ENCODE measurements at places on chromosomes 7 and 10. TPM values are rescaled to one million over a fixed set of nuclear protein-coding genes. Genes with fewer than 3 reads are reported as not detected.
A peak's percentile ranks its signal among the peaks of the same experiment; 100 is the strongest.

The STK17A gene
- 11.5 TPM for total RNA-seq

The TUBB8 gene
- total RNA-seq, result not detected

The ADAMTS14 gene
- total RNA-seq, result not detected

The CAMK1D gene
- 6.8 TPM for total RNA-seq

The LMOD2 gene
- total RNA-seq, result not detected

The FAM13C gene
- total RNA-seq, result 22.7 TPM

The SFRP4 gene
- total RNA-seq, result 45.7 TPM

The THSD7A gene
- total RNA-seq, result 10.4 TPM

The MYPN gene
- not detected for total RNA-seq

The OR2A5 gene
- not detected for total RNA-seq

The LRRC18 gene
- not detected for total RNA-seq

The GPR15LG gene
- total RNA-seq, result not detected

GRCh38 chr7:117051808-117052207, 98.5 kb downstream of the ST7 start:
- H3K27ac ChIP-seq, result no peak overlapping the region
- no peak for DNase-seq
- no peaks in the 10 kb centered on the region for H3K36me3 ChIP-seq
- H3K4me3 ChIP-seq, result no peak overlapping the region
- no peaks in the 10 kb centered on the region for H3K27me3 ChIP-seq

- H3K27me3 ChIP-seq, result no peaks in the 10 kb centered on the region
- DNase-seq, result no peak
- no peaks in the 10 kb centered on the region for H3K4me1 ChIP-seq
- H3K4me3 ChIP-seq, result no peak overlapping the region
- H3K36me3 ChIP-seq, result no peaks in the 10 kb centered on the region
- H3K27ac ChIP-seq, result no peak overlapping the region
Measured at GRCh38 chr10:5720182-5720581, 35.5 kb downstream of the TASOR2 start.

GRCh38 chr7:54687462-54688212, 71.4 kb downstream of the SEC61G start:
- no peak for DNase-seq
- H3K27me3 ChIP-seq, result no peaks in the 10 kb centered on the region
- no peak overlapping the region for H3K27ac ChIP-seq

DNA sequence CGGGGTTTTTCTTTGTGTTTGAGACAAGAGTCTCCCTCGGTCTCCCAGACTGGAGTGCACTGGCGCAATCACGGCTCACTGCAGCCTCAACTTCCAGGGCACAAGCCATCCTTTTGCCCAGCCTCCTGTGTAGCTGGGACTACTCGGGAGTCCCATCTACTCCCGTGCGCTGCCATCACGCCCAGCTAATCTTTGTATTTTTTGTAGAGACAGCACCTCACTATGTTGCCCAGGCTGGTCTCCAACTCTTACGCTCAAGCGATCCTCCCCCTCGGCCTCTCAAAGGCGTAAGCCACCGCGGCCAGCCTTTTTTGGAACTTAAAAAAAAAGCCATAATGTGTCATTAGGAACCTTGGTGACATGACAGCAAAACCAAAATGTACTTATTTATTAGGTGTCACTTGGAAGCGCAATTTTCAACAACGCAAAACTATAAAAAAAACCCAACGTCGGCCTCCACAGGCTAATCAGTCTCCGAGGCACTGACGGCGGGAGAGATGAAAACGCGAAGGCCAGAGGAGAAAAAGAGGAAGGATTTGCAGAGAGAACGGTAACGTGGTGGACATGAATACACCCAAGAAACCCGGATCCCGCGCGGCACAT, 911 bp upstream of the HNRNPH3 start:
- H3K27ac ChIP-seq, result peak overlapping the region; percentile 94
- H3K36me3 ChIP-seq, result no peaks in the 10 kb centered on the region
- H3K4me1 ChIP-seq, result peaks cover 9% of the 10 kb centered on the region
- H3K27me3 ChIP-seq, result no peaks in the 10 kb centered on the region
- peak; percentile 63 for DNase-seq

DNA sequence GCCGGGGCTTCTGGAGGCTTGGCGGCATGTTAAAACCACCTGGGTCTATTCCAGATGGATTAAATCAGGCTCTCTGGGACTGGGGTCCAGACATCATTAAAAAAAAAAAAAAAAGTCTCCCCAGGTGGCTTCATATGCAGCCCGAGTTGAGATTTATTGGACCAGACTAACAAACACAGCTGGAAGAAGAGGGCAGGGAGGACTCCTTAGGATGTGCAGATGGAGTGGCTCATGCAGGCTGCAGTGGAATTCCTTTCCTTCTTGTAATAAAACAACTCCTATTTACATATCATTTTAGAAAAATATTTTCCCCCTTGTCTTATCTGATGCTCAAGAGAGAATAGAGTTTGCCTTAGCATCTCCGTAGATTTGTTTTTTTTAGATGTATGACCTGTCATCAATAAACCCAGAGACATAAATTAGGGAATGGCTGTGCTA, 238.1 kb downstream of the CAMK1D start:
- peaks cover 1% of the 10 kb centered on the region for H3K4me1 ChIP-seq
- no peak for DNase-seq
- H3K27ac ChIP-seq, result no peak overlapping the region
- H3K4me3 ChIP-seq, result no peak overlapping the region
- no peaks in the 10 kb centered on the region for H3K27me3 ChIP-seq
- no peaks in the 10 kb centered on the region for H3K36me3 ChIP-seq

GRCh38 chr7:4556868-4557793, 125.0 kb upstream of the FOXK1 start:
- H3K36me3 ChIP-seq, result no peaks in the 10 kb centered on the region
- H3K27ac ChIP-seq, result no peak overlapping the region
- no peaks in the 10 kb centered on the region for H3K4me1 ChIP-seq
- no peak for DNase-seq
- no peaks in the 10 kb centered on the region for H3K27me3 ChIP-seq

GRCh38 chr7:101659706-101660105, 30.6 kb upstream of the MYL10 start:
- H3K27me3 ChIP-seq, result no peaks in the 10 kb centered on the region
- no peak overlapping the region for H3K4me3 ChIP-seq
- H3K36me3 ChIP-seq, result no peaks in the 10 kb centered on the region
- no peak overlapping the region for H3K27ac ChIP-seq
- DNase-seq, result no peak

DNA sequence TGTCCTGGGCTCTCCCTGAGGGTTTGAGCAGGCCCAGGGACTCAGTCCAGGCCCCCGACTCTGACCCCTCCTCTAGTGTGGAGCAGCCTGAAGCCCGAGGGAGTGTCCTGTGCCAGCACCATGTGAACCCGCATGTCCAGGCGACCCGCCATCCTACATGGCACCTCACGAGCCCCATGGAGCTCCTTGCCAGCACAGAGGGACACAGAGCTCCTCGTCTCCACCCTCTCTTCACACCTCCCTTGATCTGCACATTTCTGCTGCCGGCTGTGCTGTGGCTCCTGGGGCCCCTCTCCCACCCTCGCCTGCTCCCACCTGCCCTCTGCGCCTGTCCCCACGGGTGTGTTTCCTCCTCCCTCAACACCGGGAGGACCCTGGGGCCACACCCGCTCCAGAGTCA, 103.5 kb downstream of the ADARB2 start:
- no peaks in the 10 kb centered on the region for H3K4me1 ChIP-seq
- no peaks in the 10 kb centered on the region for H3K27me3 ChIP-seq
- no peaks in the 10 kb centered on the region for H3K36me3 ChIP-seq

DNA sequence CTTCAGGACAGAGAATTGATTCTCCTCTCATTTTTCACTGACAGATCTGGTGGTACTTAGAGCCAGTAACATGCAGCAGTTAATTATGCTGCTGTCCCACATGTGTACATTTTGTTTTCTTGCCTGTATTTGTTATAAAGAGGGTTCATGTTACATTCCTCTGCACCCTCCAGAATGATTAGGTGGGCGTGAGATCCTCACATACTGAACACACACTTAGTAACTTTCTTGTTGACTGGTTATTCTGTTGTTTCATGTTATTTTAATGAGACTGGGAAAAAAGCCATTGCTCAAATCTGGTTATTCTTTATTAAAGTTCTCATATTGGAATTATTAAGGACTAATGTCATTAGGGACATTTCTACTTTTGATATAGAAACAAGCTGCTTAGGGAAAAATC, 409.1 kb downstream of the SDK1 start:
- no peak overlapping the region for H3K4me3 ChIP-seq
- no peaks in the 10 kb centered on the region for H3K4me1 ChIP-seq
- no peak for DNase-seq

- H3K4me3 ChIP-seq, result no peak overlapping the region
- H3K27me3 ChIP-seq, result no peaks in the 10 kb centered on the region
- no peak overlapping the region for H3K27ac ChIP-seq
- H3K36me3 ChIP-seq, result no peaks in the 10 kb centered on the region
Measured at GRCh38 chr10:46223626-46224413, 63.0 kb upstream of the ANTXRL start.

GRCh38 chr7:108368466-108368865, 87.8 kb downstream of the NRCAM start:
- H3K4me3 ChIP-seq, result no peak overlapping the region
- H3K27me3 ChIP-seq, result no peaks in the 10 kb centered on the region
- no peak for DNase-seq
- H3K27ac ChIP-seq, result no peak overlapping the region
- H3K4me1 ChIP-seq, result no peaks in the 10 kb centered on the region

DNA sequence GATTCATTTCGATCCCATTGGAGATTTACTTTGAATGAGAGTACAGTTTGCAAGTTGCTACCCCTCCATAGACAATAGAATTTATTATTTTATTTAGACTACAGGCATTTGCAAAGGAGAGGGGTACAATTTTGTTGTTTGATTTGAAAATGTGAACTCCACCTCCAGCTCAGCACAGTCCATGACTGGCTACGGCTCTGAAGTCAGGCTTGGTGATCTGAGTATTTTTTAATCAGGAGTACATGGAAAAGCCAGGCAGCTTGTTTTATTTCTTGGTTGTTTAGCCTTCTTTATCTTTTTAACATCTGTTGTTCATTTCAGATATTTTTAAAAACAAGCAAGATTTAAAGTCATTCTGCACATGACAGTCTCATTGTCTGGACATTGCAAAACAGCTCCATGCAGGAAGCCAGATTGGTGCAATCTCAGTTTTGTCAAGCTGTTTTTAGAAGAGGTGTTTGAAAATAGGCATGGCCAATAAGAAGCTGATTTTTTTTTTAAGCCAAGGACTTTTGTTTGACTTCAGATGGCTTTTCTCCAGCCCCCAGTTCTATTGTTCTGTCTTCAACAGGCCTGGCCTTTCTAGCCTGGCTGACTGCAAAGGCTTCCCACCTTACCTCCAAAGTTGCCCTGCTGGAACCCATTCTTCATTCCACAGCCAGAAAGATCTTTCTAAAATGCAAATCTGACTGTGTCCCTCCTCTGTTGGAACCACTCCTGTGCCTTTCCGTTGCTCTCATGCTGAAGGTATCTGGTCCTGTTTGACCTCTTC, 12.2 kb downstream of the PLXDC2 start:
- no peak for DNase-seq
- no peaks in the 10 kb centered on the region for H3K27me3 ChIP-seq
- no peak overlapping the region for H3K4me3 ChIP-seq
- H3K36me3 ChIP-seq, result no peaks in the 10 kb centered on the region
- peaks cover 11% of the 10 kb centered on the region for H3K4me1 ChIP-seq
- H3K27ac ChIP-seq, result no peak overlapping the region

- no peak overlapping the region for H3K4me3 ChIP-seq
- H3K27ac ChIP-seq, result no peak overlapping the region
- H3K4me1 ChIP-seq, result no peaks in the 10 kb centered on the region
- DNase-seq, result no peak
- no peaks in the 10 kb centered on the region for H3K36me3 ChIP-seq
- no peaks in the 10 kb centered on the region for H3K27me3 ChIP-seq
Measured at GRCh38 chr7:150587551-150587950, 20.4 kb downstream of the GIMAP4 start.

- H3K4me1 ChIP-seq, result no peaks in the 10 kb centered on the region
- H3K4me3 ChIP-seq, result no peak overlapping the region
- no peak for DNase-seq
Measured at GRCh38 chr10:72855790-72856189, 37.7 kb upstream of the OIT3 start.

GRCh38 chr10:101287997-101288635, 58.9 kb upstream of the LBX1 start:
- DNase-seq, result no peak
- no peaks in the 10 kb centered on the region for H3K27me3 ChIP-seq
- H3K4me1 ChIP-seq, result peaks cover 3% of the 10 kb centered on the region
- H3K27ac ChIP-seq, result no peak overlapping the region
- no peaks in the 10 kb centered on the region for H3K36me3 ChIP-seq

DNA sequence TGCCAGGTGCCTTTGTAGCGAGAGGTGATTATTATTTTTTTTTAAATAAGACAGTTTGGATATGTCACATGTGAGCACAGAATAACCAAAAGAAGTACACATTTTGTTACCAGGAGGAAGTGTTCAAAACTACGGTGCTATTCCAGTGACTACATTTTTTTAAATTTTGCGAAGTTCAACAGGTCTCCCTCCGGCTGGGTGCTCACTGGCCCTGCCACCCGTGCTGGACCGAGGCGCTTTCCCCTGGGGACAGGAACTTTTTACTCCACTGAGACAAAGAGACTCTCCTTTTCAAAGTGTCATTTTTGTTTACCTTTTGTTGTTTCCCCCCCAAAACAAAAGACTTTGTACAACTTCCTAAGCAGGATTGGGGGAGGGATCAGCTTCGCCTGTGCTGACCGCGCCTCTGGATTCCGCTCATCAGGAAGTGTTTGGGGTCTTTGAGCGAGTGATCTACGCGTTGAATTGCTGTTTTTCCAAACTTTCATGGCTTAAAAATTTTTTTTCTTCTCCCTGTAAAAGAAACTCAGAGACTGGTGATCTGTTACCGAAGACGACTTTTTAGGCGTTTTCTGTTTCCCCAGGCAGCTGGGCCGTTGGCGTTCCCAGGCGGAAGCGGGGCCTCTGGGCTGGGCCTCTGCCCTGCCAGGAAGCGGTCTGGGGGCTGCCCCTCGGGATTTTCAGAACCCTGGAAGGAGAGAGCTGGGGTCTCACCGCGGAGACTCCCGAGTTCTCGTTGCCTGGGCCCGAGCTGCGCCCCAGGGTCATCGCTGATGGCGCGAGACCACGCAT, 7.2 kb downstream of the EN2 start:
- H3K4me3 ChIP-seq, result no peak overlapping the region
- H3K36me3 ChIP-seq, result no peaks in the 10 kb centered on the region
- H3K27ac ChIP-seq, result no peak overlapping the region
